8988T (cell line): ENCODE measurements at places on chromosomes 13 and 19.
A peak's percentile ranks its signal among the peaks of the same experiment; 100 is the strongest.

GRCh38 chr13:31731921-31732320 is 7.4 kb upstream of the RXFP2 start:
- no peak for DNase-seq

DNA sequence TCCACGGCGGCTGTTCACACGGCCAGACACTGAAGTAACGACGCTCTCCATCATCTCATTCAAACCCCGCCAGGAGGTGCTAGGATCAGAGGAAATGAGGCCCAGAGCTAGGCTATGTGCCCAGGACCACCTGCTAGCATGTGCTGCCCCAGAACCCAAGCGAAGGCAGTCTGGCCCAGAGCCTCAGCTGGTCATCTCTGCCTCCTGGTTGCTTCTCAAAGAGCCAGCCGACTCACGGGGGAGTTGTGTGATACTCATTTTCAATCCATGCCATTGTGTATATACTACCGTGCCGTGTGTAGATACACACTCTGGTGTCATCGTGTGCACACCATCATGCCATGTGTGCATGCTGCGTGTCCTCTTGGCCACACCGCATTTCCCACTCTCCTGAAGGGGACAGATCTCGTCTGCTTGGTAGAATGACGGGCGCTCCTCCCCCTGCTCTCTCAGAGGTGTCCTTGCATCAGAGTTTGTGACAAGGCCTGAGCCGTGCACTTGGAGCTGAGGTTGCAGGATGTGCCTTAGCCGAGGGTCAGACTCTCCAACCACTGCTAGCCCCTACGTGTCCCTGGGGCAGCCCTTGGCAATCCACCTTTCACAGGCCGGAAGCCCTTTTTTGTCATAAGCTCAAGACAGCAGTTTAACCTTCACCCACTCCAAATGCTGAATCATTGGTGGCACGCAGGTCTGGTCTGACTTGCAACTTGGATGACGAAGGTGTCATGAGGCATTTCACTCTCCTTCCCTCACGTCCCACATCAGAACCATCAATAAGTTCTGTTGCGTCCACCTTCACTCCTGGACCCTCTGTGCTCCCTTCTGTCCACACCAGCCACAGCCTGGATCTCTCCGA is 130.4 kb downstream of the CRYL1 start:
- DNase-seq, result no peak

DNA sequence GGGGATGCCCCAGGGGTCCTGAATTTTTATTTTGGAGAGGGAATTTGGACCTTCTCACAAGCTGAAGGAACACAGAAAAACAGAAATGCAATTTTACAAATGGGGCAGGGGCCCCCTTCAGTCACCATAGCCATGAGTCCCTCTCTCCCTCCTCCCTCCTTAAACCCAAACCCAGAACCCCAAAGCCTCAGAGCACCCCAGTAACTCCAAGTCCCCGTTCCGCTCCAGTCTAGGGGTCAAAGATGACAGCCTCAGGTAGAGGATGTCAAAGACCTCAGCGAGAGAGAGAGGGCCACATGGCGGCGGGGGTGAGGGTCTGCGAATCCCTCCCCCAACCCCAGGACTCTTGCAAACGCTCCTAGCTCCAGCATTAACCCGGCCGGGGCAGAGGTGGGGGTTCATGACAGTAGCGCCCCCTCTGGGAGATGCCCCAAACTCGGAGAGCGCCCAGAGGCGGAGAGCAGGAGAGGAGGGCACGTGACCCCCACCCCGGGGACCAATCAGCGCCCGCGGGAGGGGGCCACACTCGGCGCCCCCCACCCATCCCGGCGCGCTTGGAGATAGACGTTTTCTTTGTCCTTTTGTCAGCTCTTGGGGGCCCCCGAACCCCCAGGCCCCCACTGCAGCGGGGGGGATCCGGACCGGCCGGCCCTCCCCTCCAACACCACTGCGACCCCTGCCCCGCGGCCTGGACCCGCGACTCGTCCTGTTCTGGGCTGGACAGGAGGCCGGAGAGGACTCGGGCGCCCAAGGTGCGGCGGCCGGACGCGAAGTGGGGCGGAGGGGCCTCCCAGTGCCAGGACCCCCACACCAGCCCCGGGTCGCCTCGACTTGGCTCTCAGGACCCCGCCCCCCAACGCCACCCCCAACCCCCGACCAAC is 20.8 kb upstream of the SEMA6B start:
- no peak for DNase-seq

GRCh38 chr19:35882114-35882832 is 13.9 kb downstream of the APLP1 start:
- DNase-seq, result no peak

DNA sequence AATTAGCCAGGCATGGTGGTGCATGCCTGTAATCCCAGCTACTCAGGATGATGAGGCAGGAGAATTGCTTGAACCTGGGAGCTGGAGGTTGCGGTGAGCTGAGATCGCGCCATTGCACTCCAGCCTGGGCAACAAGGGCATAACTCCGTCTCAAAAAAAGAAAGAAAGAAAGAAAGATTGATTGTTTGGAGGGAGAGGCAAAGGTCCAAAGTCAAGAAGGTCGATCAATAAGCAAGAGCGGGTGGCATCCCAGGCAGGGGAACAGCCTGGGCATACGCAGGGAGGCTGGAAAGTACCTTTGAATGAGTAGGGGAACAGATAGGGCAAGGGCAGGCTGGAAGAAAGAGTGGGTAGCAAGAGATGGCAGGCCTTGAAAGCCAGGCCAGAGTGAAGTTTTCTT is 11.9 kb upstream of the APOC4 start:
- DNase-seq, result no peak

DNA sequence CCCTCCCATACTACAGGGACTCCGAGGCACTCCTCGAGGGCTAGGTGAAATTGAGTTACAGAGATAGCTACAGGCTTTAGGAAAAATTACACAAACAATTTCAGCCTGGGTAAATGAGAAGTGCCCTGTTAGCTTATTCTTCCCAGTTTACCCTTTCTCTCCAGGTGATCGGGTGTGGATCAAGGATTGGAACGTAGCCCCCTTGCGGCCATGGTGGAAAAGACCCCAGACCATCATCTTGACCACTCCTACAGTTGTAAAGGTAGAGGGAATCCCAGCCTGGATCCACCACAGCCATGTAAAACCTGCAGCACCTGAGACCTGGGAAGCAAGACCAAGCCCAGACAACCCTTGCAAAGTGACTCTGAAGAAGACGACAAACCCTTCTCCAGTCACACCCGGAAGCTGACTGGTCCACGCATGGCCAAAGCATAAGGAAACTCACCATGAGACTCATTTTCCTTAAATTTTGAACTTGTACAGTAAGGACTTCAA is 600.6 kb downstream of the UQCRFS1 start:
- DNase-seq, result no peak

- DNase-seq, result no peak
Measured at GRCh38 chr19:778910-779653, 18.2 kb upstream of the PTBP1 start.

DNA sequence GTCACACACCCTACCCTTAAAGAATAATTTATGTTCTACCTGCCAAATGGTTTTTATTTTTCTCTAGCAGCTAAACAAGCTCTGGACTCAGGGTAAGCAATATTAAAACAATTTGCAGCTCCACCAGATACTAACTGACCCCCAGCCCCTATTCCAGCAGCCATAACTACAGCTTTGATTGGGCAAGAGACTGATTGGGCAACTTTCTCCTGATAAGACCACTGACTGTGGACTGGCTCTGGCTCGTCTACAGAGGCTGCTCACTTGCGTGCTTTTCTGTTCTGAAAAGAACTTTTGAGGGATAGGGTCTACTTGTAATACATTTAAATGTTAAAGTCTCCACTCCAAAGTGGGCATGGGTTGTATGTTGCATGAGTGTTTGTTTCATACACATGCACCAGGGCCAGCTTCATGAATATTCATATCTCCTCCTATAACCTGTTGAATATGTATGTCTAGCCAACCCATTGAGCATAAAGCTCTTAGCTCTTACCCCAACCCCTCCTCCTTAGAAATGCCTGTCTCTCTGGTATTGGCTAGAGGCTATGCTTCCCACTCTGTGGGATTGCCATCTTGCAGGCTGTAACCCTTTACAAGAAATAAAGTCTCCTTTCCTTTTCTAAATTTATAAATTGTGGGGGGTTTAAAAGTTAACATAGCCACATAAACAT is 19.9 kb downstream of the OR7A5 start:
- no peak for DNase-seq

DNA sequence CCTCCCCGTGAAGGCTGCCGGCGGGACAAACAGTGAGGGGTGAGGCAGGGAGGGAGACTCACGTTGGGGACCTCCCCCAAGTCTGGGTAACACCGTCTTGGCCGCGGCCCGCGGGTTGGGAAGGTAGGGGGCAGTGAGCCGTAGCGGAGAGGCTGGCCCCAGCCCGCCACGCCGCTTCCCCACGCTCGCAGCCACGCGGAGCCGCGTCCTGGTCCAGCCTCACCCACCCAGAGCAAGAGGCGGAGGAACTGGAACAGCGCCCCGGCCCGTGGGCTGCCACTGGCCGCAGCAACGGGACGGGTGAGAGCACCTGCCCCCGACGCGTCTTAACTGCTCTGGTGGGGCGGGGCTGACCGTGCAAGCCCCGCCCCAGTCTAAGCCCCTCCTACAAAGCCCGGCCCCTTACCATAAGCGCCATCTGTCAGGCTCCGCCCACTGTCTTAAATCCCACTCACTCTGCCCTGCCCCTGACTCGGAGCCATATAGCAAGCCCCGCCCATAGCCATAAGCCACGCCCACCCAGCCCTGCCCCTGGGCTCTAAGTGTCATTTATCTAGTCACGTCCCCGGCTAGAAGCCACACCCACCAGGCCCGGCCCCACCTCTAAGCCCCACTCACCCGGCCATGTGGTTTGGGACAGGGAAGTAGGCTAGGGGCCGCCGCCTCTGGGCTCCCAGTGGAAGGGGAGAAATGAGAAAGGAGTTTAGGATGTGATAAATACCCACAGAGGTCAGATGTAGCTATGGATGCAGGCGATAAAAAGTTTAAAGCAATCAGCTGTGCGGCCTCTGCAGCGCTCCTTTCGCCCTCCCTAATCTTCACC is 2.1 kb upstream of the CCL25 start:
- DNase-seq, result peak; percentile 61

DNA sequence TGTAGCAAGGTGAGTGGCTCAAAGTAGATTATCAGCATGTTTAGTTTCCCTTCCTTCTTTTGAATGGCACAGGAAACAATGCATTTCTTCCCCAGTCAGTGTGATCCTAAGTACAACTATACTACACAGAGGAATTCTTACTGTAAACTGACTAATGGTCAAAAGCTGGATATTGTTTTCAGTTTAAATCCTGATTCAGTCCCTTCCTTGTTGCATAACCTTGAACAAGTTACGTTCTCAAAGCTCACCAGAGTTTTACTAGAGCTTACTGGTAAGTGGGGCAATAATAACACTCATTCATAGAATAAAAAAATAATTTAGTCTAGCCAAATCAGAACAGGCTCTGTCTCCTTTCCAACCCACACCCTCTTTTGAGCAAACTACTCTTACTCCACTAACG is 180.1 kb downstream of the POSTN start:
- DNase-seq, result no peak

DNA sequence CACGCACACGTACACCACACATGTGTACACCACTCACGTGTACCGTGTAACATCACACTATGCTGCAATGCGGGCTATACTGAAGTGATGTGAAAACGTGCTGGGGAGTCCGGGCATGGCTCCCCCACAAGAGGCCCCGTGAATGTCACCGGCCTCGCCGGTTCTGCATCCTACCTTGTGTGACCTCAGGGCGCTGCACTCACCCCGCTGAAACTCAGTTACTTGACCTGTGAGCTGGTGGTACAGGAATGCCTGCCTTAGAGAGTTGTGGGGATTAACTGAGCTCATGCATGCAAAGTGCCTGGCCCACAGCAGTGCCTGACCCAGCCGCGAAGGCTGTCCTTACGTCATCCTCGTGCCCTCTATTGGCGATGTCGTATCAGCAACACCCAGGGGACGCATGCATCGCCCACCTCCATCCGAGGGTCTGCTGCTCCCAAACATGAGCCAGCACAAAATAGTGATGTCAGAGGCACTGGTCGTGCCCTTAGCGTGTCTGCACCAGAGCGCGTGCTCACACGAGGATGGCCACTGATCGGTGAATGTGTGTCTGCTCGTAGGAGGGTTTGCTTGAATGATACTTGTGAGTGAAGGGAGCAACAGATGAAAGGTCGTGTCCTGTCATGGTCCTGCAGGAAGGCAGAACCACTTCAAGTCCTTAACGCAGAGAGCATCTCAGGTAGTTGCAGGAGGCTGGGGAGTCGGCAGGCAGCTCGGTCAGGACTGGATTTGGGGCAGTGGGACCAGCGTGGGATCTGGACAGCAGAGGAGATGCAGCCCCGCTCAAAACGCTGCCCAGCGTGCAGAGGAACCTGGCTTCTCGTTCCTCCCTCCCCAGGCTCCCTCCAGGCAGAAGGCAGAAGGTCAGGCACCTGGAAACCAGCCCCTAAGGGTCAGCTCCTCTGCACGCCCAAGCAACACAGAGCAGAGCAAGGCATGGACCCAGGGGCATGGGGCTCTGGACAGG is 126.2 kb upstream of the SPACA7 start:
- DNase-seq, result no peak

DNA sequence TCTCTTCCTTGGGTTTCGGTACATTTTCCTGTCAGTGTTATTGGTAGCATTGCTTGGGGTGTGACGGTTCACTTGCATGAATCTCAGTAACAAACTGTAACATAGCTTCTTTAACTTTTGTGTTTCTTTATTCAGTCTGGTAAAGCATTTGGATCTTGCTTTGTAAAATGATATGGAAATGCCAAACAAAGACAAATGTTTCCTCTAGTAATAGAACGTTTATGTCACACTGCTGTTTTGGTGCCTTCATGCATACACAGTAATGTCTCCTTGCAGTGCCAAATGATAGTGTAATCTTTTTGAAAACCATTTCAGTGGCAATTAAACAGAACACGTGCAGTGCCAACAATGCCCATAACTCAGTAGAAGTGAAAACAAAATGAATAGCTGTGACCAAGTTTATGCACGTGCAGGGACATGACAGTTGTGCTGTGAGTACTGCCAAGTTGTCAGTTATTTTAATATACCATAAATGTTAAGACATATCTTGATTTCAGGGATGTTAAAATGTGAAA is 110.8 kb downstream of the RXFP2 start:
- no peak for DNase-seq

- DNase-seq, result no peak
Measured at GRCh38 chr13:97600458-97601075, 166.6 kb downstream of the RAP2A start.

- no peak for DNase-seq
Measured at GRCh38 chr13:33919120-33919519, 101.2 kb downstream of the RFC3 start.

DNA sequence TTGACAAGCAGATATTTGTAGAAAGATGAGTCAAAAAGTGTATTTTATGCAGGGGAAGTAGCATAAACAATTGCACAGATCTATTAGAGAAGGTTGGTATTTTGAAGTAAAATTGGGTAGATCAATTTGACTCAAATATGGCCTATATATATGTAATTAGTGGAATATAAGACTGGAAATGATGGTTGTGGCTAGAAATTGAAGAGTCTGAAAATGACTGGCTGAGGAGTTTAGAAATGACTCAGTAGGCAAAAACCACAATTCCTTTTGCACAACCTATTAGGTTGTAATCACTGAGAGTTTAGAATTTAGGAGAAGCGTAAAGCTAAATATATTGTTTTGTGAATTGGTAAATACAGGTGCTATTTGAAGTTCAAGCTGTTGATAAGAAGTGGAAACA is 622.6 kb upstream of the PCDH20 start:
- no peak for DNase-seq

- no peak for DNase-seq
Measured at GRCh38 chr19:43779820-43780219, 953 bp downstream of the KCNN4 start.
